GM23338 (cell line): ENCODE measurements at places on chromosomes 5 and 9.

GRCh38 chr5:155087036-155087435 is 73.5 kb downstream of the KIF4B start:
- DNase-seq, result no peak

GRCh38 chr5:32332361-32332760 is 19.6 kb upstream of the MTMR12 start:
- no peak for DNase-seq

GRCh38 chr9:120904978-120905301 is 21.7 kb downstream of the TRAF1 start:
- DNase-seq, result no peak

GRCh38 chr9:79812507-79813257 is 240.9 kb downstream of the TLE4 start:
- DNase-seq, result peak; percentile 15

- no peak for DNase-seq
These were observed 178.9 kb upstream of the TUSC1 start for GRCh38 chr9:25857147-25857546.

DNA sequence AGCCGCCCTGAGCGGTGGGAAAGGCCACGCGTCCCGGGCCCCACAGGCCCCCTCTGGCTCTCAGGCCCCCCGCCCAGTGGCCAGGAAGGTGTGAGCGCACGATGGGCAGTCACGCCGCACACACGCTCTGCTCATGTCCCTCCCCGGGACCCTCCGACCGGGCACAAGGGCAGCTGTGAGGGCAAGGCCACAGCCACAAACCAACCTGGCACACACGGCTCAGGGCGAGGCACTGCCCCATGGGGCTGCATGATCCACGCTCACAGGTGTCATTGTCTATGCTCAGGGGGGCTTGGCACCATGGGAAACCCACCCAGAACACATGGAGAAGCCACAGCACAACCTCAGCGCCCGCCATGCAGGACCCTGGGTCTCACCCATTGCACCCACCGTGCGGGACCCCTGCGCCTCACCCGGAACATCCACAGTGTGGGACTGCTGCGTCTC is 51.3 kb downstream of the SLC12A7 start:
- no peak for DNase-seq

DNA sequence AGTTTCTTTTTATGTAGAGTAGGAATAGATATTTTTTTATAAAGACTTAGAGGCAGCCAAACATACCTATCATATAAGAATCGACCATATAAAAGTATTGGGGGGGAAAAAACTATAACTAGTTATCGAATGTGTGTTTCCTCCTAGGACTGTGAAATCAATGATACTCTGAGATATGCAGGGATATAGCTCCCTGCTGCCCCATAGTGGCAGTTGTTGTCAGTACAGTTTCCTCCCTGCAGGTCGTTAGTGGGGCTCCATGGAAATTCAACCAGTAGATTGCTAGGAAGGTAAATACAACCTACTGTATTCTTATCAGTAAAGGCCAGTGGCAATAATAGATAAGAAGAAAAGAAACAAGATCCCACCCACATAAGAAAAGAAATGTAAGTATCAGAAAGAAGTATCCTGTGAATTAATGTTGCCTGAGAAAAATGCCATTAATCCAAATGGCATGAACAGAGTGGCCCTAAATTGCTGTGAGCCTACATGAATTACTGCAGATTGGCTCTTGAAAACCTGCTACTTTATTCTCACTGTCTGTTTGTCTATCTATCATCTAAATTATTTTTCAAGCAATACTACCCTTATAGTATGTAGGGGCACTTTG is 136.9 kb upstream of the FBN2 start:
- DNase-seq, result peak; percentile 75

GRCh38 chr5:109533751-109534272 is 124.0 kb upstream of the PJA2 start:
- DNase-seq, result no peak

DNA sequence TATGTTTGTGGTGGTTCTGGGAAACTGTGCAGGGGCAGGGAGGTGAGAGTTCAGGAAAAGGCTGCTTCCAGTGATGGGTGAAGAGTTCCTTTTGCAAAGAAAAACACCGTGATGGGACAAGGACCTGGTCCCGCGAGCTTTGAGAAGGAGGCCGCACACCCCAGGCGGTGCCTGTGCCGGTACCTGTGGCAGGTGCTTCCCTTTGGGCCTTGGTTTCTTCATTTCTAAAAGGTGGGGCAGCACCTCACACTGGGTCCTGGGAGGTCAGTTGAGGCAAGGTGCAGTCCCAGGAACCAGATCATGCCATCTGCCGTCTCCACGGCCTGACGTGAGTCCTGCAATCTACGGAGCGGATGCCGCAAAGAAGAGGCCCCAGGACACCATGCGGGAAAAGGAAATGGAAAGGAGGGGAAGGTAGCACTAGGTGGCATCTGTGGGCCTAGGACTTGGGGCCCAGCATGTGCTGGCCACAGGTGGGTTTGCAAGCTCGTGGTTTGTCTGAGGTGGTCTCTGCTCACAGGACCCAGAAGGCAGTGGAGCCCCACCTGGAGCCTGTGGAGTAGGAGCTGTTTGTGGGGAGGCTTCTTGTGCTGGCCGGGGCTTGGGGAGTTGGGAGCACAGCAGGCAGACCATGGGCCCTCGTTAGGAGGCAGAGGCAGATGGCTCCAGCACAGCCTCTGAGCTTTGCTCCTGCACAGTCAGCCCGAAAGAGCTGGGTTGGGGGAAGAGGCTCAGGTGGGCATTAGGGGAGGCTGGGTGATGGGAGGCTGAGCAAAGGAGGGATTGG is 131.6 kb downstream of the CACNA1B start:
- no peak for DNase-seq
